ENCODE measurements at places on chromosomes 11 and 22. TPM values are rescaled to one million over a fixed set of nuclear protein-coding genes. Genes with fewer than 3 reads are reported as not detected.

GRCh38 chr22:39967103-39967829, 7.1 kb downstream of the TMA7B start:
- DNase-seq: no peak

- no peak for DNase-seq
Measured at GRCh38 chr11:84398017-84398626, 1112.0 kb upstream of the CCDC90B start.

GRCh38 chr11:11010624-11011127, 152.8 kb upstream of the ZBED5 start:
- no peak for DNase-seq

GRCh38 chr11:100777103-100777502, 90.0 kb downstream of the ARHGAP42 start:
- DNase-seq: no peak

- DNase-seq: no peak
Measured at GRCh38 chr11:1643146-1643690, 13.6 kb downstream of the KRTAP5-5 start.

DNA sequence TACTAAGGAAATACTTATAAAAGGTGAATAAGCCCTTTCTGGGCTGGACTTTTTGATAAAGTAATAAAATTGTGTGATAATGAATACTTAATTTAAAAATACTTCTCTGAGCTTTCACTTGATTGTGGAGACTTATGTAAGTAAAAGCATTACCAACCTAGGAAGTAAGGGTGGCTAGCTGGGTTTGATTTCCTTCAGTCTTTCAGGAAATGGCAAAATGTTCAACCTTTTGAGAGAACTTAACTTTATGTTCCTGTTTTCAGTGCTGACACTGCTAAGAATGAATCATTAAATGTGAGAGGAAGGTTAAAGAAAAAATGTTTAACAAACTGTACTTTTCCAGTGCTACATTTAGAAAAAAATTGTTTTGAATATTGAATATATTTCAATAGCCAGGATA, 900.3 kb downstream of the METTL15 start:
- no peak for DNase-seq

DNA sequence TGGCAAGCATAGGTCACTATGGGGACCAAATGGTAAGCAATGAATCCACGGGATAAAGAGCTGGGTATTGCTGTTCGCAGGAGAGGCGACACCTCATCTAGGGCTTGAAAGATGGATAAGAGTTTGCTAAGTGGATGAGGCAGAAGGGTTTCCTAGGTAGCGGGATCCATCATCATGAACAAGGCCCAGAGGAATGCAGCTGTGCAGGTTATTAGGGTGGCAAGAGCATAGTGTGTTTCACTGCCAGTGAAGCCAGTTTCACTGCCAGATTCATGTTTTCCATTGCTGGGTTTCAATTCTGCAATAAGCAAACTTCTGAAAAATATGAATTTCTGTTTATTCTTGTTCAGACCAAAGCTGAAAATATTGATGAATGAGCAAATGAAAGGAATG, 27.2 kb downstream of the WEE1 start:
- no peak for DNase-seq

- DNase-seq: no peak
Measured at GRCh38 chr11:30000986-30001750, 15.7 kb downstream of the KCNA4 start.

Gene MS4A6A
- polyA plus RNA-seq: 0.97 TPM

Gene JHY
- 7.6 TPM for polyA plus RNA-seq

Gene NTM
- polyA plus RNA-seq: not detected

Gene DRD2
- polyA plus RNA-seq: not detected

Gene TNKS1BP1
- 3.0 TPM for polyA plus RNA-seq

Gene NAALADL1
- polyA plus RNA-seq: 17.0 TPM
